CD4-positive, alpha-beta T cell treated with Interleukin-4 for 4 hours (primary cell): ENCODE measurements at places on chromosomes 11 and 22.

- no peak for DNase-seq
Observed at GRCh38 chr22:20010307-20011122, 6.1 kb downstream of the ARVCF start.

DNA sequence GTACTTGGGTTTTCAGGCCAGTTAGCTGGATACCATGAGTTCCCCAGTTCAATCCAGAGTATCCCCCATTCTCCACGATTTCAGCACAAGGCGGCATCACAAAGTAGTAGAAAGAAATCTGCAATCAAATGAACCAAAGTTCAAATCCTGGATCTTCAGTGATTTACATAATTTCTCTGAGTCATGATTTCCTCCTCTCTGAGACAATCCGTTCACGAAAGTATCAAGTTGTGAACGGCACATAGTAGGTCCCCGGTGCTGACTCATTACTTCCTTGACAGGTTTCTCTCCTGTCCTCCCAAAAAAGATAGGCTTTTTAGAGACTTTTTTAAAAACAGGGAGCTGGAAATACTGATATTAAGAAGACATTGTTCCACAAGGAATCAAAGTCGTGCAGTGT lies 69.1 kb upstream of the AKIP1 start:
- no peak for DNase-seq

DNA sequence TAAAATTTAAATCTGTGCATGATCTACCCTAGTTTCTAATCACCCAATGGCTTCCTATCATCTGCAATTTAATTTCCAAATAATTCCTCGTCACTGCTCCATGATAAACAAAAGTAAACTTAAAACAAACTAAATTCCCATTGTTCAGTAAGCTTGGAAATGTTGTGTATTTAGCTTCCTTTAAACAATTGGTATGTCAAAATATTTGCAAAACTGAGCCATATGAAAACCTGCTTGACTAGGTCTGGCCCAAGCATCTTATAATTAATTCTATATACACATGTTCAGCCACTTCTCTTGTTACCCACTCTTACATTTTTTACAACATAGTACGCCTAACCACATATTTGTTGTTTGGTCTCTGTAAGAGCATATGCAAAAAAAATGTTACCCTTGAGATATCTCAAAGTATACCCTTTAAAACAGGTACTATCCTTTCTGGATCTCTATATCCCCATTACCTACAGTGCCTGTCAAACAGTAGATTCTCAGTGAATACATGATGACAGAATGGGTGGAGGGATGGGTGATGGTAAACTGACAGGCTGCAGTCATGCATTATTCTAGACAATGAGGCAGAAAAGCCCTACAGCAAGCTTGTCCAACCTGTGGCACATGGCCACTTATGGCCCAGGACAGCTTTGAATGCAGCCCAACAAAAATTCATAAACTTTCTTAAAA lies 1277.9 kb upstream of the TENM4 start:
- no peak for DNase-seq

DNA sequence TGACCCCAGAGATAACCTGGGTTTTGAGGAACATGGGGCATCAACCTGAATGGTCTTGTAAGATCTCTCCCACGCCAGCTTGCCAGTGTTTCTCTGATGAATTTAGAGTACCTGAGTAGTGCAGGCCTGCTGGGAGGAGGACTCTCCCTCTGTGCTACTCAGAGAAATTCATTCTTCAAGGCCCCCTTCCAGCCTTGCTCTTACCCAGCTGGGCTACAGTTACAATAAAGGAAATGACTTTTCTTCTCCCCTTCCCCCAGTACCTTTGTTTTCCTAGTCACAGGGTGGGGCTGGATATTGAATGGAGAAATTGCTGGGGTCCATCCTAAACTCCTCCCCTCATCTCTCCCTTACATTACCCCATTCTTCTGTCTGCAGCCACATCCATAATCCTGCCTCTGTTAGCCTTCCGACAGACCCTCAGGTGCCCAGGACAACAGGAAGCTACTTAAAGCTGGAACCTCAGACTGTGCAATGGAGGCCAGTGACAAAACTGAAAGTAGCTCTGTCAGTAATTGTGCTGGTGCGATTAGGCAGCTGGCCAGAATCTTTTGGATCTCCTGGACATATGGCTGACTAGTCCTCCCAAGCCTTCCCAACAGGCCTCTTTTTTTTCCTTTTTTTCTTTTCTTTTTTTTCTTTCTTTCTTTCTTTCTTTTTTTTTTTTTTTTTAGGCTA lies 17.4 kb downstream of the LIMK2 start:
- DNase-seq, result no peak

- no peak for DNase-seq
Observed at GRCh38 chr11:130047141-130047540, 22.6 kb upstream of the APLP2 start.

DNA sequence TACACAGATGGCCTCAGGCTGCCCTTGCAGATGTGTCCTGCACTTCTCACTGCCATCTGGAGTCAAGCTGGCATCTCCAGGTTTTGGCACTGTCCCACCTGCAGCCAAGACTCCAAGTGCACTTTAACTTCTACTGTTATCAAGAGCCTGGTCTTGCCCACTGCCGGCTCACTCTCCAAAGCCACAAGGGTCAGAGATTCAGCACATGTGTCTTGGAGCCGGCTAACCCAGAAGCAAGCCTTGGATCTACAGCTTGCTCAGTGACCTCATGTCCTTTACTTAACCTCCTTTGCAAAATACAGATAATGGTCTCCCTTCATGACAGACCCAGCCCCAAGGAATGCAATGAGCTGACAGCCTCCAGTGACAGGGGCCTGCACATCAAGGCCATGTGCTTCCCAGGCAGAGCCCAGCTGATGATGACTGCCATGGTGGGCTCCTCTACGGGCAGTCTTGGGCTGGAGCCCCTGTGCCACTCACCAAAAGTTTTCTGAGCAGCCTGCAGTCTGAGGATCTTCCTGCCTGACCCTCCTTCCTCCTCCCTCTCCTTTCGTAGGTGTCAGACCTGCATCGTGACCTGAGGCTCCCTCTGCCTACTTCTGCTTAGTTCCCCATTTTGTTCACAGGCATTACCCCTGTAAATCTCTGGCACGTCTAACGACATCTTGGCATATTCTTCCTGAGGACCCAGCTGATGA lies 9.0 kb downstream of the TP53AIP1 start:
- DNase-seq, result no peak

DNA sequence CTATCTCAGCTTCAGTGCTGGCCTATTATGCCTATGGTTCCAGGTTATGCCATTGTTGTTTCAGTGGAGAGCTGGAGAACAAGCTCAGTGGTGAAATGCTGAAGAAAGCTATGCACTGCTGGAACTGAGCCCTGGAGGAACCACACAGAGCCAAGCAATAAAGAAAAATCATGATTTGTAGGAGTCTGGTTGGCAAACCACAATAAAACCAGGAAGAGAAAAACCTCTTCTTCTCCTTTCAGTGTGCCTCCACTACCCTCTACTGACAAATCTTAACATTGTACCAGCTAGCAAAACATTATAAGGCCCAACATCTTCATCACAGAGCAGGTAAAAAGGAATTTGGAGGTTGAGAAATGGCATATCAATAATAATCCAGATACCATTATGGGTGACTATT lies 5.3 kb downstream of the OR51F2 start:
- DNase-seq, result no peak

- DNase-seq, result no peak
Observed at GRCh38 chr22:22513619-22514018, 5.1 kb upstream of the ZNF280B start.

- DNase-seq, result no peak
Observed at GRCh38 chr11:8692417-8692816, 9.8 kb downstream of the RPL27A start.

DNA sequence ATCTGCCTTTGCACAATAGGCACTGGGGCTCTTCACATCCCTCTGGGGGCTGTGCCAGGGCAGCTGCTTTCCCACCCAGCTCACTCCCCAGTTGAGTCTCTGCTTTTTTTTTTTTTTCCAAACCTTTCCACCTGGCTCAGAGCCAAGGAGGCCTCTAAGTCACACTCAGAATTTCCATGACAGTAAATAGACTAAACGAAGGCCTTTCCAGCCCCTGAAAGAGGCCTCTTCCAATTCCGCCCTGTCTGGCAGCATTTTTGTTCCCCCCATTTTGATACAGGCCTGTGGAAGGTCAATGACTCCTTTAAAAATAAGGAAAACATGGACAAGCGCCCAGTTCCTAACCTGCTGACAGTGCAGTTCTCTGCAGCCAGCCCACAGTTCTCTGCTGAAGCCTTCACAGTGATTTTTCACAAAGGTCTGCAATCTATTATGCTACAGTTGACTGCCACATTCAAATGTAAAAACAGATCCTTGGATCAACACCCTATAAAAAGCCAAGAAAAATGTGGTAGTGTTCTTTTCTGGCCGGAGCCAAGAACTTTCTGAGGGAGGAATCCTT lies 107.5 kb upstream of the SESN3 start:
- DNase-seq, result no peak

- DNase-seq, result no peak
Observed at GRCh38 chr22:29316141-29316828, 788 bp upstream of the RASL10A start.

- DNase-seq, result no peak
Observed at GRCh38 chr11:76782531-76783293, 444 bp upstream of the TSKU start.

DNA sequence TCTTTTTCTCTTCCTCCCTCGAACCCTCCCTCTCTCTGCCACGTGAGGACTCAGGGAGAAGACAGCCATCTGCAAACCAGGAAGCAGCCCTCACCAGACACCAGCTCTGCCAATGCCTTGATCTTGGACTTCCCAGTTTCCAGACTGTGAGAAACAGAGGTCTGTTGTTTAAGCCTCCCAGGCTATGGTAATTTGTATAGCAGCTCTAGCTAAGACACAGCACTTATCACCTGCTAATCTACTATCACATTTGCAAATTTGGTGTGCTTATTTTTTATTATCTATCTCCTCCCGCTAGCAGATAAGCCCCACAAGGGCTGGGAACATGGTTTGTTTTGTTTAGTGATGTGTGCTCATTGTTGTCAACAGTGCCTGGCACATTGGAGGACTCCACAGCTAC lies 124.8 kb upstream of the OPCML start:
- no peak for DNase-seq

- DNase-seq, result no peak
Observed at GRCh38 chr11:42840176-42840829, 471.5 kb upstream of the API5 start.

DNA sequence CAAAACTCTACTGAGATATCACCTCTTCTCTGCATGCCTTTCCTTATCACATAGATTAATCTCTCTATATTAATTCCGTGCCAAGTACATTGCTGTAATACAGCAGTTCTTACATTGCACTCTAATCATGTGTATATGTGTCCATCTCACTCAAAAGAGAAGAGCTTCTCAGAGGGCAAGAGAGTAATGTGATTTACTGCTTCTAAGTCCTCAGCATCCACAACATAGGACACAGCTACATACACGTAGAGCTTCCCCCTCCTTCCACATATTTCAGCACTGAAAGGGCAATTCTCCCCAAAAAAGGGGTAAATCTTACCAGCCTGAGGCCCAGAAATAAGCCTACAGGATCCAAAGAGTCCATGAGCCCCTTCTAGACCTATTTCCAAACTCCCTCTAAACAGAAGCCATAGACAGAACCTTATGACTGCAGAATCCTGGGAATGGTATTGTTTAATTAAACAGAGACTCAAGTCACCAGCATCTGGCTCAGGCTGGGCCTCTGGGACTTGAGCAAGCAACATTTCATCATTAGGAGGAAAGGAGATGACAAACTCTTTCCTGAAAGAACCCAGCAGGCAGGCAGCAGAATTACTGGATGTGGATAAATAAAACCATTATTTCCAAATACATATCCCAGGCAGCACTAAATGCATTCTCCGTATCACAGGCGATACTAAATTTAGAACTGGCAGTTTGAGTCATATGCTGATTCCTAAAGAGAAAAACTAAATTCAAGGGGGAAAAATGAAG lies 87.2 kb downstream of the KCNC1 start:
- no peak for DNase-seq

DNA sequence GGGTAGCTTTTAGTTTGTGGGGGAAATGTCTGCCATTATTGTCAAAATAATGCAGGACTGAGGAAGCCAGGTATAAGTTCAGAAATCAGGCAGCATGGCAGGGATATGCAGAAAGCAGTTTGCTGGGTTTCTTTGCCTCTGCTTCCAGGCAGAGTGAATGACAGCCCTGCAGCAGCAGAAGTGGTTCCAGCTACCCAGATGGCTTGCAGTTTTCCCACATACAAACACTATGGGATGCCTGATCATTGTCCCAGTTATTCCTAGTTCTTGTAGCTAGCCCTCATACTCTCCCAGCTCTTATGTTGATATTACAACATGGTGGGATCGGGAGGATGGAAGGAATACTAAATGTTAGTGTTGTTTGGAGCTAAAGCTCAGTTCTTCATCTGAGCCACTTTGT lies 2.8 kb upstream of the DIXDC1 start:
- DNase-seq, result no peak

DNA sequence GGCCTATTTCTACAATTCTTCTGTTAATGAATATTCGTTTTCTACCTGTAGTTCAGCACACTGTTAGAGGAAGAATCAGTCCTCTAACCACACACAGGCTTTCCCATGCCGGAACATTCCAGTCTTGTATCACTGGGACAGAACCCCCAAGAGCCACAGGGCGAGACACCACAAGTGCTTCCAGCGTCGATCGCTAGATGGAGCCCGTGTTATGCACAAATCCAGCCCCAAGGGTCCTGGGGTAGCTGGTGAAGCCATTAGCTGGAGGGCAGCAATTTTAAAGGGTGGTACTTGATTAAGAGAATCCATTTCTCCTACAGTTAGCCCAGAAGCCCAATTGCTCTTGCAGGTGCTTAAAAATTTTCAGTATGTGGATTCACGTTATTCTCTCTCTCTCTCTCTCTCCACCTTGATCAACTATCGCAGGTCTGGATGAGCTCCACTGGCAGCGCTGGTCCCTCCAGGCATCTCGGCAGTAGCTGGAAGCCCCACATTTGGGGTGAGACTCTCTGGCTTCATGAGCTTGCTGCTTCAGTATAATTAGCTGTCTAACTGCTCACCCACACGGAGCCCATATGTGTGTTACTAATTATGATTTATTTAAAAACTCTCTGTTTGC lies 148.2 kb upstream of the SNX19 start:
- no peak for DNase-seq
